Tibial nerve (tissue), 4 donors: ENCODE measurements at places on chromosomes 6 and 20.

DNA sequence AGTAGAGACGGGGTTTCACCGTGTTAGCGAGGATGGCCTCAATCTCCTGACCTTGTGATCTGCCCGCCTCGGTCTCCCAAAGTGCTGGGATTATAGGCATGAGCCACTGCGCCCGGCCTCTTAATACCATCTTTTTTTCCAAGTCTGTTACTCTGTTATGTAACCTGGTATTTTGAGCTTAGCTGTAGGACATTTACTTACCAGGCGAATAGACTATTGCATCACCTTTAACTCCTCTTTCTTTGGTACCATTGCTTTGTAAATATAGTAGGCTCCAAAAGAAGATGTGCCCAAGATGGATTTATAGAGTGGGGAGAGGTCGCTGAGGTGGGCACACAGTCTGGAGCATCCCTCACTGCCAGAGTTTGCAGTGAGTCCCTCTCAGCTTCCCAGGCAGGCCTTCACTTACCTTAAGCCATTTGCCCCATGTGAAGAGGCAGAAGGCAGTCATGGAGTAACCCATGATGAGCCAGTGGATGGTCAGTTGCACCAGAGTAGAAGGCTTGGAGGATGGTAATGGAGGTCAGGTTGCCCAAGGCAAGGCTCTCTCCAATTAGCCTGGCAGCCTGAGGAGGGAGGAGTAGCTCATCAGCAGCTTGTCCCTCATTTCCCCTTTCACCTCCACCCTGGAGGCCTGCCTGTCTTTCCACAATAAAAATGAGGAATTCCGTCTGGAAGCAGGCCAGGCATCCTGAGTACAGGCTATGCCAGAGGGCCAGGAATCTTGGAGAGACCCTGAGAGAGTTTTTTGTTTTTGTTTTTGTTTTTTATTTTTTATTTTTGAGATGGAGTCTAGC is 9.7 kb downstream of the TIAM2 start:
- no peak for DNase-seq

GRCh38 chr6:127319686-127320085 is 23.7 kb downstream of the ECHDC1 start:
- no peak for DNase-seq

DNA sequence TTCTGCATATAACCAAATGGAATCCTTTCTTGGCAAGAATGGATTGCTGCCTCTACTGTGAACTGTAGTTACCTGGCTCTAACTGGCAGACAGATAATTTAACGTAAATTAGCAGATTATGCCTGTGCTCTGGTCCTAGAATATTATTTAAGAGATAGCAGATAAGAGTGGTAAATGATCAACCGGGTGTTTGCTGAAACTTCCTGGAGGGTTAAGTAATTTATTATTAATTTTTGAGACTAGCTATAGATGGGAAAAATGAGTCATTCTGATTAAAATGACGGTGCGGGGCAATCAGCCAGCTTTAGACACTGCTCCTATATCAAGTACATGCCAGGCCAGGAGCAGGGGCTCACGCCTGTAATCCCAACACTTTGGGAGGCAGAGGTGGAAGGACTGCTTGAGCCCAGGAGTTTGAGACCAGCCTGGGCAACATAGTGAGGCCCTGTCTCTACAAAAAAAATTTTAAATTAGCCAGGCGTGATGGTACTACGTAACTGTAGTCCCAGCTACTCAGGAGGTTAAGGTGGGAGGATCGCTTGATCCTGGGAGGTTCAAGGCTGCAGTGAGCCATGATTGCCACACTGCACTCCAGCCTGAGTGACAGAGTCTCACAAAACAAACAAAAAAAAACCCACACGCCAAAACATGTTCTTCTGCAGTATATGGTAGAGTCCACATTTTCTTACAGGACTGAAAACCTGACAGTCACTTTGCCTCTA is 22.6 kb downstream of the B4GALT5 start:
- DNase-seq = no peak

DNA sequence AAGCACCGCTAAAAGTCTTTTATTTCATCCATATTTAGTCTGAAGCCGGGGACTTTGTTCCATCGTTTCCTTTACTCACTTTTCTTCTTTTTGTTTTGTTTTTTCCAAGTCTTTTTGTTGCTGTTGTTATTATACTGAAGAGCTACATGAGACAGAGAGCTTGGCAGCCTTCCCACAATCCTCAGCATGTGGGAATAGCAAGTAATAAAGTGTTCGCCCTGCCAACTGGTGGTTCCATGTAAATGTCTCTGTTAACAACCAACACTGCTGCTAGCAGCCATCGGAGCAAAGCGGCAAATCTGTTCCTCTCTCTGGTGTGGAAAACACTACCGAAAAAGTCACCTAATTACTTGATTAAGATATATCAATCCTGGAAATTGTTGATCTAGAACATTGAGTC is 437.8 kb upstream of the ID4 start:
- DNase-seq = peak; percentile 13

GRCh38 chr20:62208061-62208794 is 11.8 kb downstream of the HRH3 start:
- no peak for DNase-seq

DNA sequence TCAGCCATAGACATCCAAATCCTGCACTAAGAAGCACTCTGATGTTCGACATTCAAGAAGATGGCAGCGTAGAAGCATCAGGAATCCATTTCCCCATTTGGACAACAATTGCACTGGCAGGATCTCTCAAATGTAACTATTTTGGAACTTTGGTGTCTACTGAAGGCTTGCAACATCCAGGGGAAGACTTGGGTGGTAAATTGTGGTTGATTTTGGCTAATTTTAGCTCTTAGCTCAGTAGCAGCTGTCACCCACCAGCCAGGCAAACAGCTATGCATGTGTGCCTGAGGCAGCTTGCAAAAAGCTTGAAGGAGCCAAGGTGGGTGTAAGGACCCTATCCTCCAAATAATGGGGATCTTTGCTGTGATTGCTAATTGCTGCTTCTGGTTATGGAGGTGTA is 35.1 kb upstream of the PPP1R3G start:
- no peak for DNase-seq
